Left kidney (tissue), 8 donors: ENCODE measurements at places on chromosomes 12 and 14.

DNA sequence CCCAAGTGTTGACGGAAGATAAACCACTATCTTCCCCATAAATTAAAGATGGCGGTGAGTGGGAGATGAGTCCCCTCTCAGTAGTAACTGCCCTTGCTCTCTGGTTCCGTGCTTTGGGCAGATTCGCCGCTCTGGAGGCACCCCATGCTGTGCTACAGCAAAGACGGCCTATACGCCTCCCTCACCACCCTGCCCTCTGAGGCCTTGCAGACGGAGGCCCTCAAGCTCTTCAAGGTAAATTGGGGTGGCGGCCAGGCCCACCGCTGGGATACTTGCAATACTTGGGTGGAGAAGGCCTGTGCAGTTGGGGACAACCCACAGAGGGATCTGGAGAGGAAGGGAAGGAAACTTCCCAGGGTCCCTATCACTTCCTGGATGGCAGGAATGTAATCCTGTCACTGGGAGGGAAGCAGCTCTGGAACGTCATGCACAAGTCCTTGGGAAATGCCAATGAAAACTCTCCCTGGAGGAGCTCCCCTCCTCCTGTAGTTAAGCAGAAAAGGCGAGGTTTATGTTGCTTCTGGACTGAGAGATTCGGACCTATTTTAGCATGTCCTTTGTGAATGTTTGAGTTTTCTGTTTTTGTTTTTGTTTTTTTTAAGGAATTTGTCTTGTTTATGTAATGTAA is 22.8 kb downstream of the PIGH start:
- DNase-seq: no peak

- no peak for DNase-seq
Observed at GRCh38 chr12:76084863-76085519, 506 bp upstream of the NAP1L1 start.

GRCh38 chr14:24634158-24634557 is at the start of gene GZMB:
TSS of gene GZMB (minus strand) at chr14:24634190. CDS start at chr14:24634160, 30 bp downstream.
- DNase-seq: no peak

GRCh38 chr14:78902010-78902623 is 731.9 kb downstream of the NRXN3 start:
- DNase-seq: peak; percentile 26

- no peak for DNase-seq
Observed at GRCh38 chr12:4819654-4820053, 90.1 kb upstream of the KCNA1 start.

DNA sequence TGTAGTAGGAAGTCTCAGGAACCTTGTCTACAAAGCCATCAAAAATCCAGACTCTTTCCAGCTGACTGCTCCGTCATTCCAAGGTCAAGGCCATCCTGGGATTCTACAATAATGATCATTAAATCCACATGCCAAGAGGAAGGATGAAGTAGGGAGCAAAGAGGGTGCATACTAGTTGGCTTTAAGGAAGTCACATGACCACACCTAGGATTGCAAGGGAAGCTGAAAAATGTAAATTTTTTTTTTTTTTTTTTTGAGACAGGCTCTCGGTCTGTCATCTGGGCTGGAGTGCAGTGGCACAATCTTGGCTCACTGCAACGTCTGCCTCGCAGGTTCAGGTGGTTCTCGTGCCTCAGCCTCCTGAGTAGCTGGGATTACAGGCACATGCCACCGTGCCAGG is 7.3 kb upstream of the MRPL42 start:
- DNase-seq: no peak

- no peak for DNase-seq
Observed at GRCh38 chr12:66678338-66679275, at the start of gene GRIP1. TSS of gene GRIP1 (minus strand) at chr12:66679076. CDS start at chr12:66678904, 172 bp downstream.

DNA sequence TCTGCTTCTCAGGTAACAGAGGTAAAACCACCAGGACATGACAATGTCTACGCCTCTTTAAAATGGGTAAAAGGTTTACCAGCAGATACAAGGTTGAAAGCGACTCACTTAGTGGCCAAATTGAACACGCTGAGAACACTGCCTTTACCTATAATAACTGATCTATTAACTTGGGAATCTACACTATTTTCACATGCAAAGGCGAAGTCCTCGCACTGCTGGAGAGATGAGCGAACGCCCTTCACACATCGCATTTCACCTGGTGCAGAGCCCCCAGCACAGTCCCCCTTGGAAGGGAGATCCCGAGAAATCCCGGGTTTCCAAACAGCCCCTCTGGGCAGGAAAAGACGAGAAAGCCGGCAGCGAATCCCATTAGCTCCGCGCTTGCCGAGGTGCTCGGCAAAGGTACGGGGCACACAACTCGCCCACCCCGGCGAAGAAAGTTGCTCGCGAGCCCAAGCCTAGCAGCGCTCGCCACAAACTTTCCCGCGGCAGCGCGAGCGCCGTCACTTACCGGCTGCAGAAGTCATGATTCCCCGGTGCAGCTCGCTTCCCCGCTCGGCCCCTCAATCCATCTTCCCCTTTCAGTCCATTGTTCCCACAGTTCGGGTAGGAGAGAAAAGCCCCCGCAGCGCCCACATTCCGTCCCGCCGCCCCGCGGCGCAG is 423 bp downstream of the FGD6 start:
- DNase-seq: peak; percentile 46

DNA sequence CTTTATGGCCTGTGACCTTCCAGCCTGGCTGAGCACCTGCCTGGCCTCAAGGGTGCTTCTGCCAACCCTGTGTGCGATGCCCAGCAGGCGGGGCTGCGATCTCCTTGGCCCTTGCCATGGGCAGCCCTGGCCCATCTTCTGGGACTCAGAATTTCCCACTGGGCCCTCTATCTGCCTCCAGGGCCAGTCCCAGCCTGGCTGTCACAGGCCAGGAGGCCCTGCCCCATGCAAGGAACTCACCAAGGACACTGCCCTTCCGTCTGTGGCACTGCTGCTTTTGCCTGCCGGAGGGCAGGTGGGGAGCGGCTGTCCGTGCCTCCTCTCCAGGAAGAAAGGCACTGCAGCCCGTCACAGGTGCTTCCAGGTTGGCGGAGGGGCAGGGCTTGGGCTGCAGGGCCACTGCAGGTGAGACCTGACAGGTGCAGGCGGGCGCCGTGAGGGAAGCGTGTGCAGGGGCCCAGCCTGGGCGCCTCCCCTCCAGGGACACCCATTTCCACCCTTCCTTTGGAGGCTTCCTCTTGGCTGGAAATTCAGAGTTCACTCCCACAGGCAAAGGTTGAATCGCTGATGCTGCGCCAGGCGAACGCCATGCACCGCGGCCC is 177.8 kb downstream of the KIF26A start:
- no peak for DNase-seq

GRCh38 chr12:68612202-68612601 is 1.5 kb downstream of the RAP1B start:
- DNase-seq: no peak

DNA sequence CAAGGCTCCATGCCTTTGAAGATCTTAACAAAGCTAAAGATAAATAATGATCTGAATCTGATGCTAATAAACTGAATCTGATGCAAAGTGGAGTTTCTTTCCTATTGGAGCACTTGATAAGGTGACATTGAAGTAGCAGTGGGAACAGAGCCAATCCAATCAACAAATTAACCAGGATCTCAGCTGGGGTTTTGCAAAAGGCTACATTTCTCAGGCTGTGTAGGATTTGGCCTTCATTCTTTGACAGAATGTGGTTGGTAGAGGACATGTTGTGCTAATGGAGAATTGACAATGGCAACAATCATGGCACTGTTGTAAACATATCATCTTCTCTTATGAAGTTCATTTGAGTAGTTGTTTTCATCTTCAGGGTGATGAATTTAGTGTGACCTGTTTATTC is 164.9 kb downstream of the CCDC91 start:
- no peak for DNase-seq

DNA sequence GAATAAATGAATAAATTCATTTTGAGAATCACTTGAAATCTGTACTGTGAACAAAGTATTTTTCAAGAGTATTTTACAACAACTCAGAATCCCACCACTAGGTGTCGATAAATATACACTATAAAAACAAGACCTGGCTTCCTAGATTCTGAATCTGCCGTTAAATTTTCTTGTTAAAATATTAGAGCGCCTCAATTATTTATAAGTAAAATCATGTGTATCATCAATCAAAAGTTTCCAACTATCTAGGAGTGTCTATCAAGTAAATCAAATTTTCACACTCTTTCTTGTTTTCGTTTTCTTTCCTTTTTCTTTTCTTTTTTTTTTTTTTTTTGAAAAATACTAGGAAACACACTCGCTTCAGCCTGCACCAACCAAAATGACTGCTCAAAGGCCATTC is 179.2 kb upstream of the DCN start:
- DNase-seq: peak; percentile 63
